GM06990 (cell line): ENCODE measurements at places on chromosomes 12 and 14.

DNA sequence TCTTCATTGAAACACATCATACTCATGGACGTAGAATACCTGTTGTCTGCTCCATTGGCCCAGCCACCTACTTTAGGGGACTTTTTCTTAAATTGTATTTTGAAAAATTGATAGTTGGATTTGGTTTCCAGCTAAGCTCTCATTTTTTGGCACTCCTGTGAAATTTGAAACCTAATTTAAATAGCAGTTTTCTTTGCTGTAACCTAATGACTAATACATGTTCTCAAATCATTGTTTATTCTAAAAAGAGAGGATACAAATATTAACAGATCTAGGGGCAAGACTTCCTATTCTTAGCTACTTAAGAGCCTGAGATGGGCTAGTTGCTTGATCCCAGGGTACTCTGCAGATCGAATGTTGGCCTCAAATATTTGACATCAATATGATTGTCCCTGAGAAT is 78.9 kb downstream of the PLEKHA5 start:
- DNase-seq, result no peak

GRCh38 chr12:71691504-71692129 is 5.7 kb downstream of the TMEM19 start:
- no peak for DNase-seq

DNA sequence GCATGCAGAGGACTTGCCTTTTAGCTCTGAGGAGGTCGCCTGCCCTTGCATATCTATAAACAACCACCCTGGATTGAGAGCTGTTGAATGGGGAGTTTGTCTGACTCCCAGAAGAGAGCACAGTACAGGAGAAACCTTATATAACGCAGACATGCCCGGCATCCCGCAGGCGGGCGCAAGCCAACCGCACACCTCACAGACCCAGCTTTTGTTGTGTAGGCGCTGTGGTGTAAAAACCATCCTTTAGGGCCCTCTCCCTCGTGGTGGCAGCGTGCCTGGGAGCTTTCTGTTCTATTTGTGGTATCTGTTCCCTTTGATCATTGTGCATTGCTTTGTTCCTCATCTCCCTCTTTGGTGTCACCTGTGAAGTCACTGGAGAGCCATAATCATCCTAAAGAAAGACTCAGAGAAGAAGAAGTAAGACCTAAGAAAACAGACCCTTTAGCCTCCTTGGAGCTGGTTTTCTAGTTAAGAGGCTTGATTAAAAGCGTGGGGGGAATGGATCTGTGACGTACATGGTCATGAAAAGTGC is 77.7 kb downstream of the ETV6 start:
- DNase-seq, result peak; percentile 74

DNA sequence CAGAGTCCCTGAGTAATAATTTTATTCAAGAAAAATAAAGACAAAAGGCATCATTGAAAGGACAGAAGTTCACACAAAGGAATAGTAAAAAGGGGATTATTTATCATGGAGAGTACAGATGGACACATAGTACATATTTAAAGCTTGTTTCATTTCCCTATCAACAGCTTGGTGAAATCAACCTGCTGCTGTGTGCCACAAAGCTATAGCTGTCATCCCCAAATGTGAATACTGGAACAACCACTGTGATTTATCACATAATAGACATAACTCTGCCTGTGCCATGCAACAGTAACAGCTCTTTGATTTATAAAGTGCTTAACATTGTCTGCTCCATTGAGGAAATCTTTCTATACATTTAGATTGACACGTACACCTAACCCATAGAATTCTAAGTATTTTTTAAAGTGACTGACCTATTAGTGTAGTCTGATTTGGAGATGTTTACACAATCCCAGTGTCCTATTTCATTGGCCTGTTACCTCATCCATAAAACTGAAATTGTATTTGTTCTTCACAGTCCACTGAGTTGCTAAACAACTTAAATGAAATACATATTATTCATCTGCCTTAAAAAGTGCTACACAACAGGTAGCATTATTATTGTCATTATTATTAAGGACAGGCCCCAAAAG is 3.3 kb downstream of the NEMF start:
- no peak for DNase-seq

DNA sequence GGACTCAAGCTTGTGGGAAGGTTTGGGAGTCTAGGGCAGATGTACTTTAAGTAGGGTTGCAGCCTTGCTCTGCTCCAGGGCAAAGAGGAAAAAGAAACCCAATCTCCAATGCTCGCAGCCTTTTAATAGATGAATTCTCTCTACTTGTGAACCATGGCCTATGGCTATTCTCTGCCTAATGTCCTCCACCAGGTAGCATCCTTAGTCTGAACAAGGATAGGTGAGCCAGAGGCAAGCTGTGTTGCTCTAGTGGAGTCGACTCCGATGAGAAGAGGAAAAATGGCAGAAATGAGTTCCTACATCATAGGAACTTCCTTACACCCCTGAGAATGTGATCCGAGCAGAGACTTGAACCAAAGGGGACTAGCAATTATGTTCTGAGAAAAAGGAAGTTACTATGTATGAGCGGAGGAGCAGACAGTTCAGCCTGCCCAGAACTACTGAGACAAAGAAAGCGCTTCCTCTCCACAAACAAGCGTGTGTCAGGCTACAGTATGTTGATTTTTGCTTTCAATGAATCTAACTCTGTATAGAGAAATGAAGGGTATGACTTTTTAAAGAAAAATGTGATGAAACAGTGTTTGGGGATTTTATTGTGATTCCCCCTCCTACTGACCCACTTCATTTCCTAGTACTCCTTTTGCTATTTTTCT is 153.6 kb upstream of the ARID2 start:
- DNase-seq, result peak; percentile 40

GRCh38 chr12:95803817-95804216 is 13.3 kb upstream of the NTN4 start:
- DNase-seq, result no peak
